ENCODE measurements at places on chromosomes 1 and 21.

DNA sequence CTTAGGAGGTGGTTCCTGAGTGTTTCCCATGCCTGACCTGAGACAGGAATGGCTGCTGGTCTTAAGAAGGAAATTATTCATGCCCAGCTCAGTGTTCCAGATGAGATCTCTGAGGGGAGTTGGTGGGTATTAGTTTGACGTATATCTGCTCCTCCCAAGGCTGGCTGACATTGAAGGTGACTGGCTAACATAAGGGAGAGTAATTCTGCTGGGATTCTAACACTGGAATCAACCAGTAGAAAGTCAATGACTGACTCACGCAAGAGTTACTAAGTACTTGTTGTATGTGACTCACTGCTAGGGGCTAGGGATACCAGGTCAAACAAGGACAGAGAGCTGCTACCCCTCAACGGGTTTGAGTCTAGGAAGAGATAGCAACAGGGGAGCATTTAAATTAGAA, 177.3 kb downstream of the CACNA1E start:
- DNase-seq: no peak

DNA sequence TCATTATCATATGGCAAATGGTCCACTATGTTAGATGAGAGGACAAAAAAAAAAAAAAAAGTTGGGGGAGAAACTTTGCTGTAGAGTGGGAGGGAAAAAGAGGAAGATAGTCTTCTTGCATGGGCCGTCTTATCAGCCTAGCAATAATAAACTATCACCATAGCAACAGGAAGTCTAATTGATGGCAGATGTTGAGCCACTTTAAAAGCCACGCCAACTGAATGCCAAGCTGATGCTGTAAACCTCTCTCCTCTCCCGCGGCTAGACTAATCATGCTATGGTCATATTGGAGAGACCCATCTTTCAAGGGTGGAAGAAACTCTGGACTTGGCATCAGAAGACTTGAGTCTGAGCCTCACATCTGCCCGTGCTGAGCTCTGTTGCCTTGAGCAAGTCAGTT, 122.2 kb upstream of the HOOK1 start:
- no peak for DNase-seq

- no peak for DNase-seq
Observed at GRCh38 chr1:90561911-90562310, 155.2 kb downstream of the BARHL2 start.

DNA sequence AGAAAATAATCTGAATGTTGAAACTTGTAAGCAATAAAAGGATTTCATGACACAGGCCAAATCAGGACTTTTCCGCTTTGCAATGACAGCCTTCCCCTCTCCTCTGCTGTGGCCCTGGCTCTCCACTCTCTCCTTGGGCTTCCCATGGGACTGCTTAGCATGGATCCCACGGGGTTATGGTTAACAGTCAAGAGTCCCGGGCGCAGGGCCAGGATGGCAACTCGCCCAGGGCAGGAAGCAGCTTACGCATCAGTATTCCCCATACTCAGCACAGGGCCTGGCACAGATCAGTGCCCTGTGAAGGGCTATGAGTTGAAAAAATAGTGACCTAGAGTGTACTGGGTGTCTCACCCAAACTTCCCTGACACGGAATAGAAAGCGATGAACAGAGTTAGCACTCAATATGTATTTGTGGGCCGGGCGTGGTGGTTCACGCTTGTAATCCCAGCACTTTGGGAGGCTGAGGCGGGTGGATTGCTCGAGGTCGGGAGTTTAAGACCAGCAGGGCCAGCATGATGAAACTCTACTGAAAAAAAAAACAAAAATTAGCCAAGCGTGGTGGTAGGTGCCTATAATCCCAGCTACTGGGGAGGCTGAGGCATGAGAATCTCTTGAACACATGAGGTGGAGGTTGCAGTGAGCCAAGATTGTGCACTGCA, 29.1 kb upstream of the GRHL3 start:
- peak; percentile 21 for DNase-seq

- no peak for DNase-seq
Observed at GRCh38 chr1:15014516-15014915, 139.0 kb upstream of the TMEM51 start.

GRCh38 chr1:209583408-209583807, at the start of gene CAMK1G:
Gene CAMK1G (plus strand): TSS chr1:209583714. CDS start chr1:209594984, 11,270 bp downstream.
- DNase-seq: peak; percentile 33

DNA sequence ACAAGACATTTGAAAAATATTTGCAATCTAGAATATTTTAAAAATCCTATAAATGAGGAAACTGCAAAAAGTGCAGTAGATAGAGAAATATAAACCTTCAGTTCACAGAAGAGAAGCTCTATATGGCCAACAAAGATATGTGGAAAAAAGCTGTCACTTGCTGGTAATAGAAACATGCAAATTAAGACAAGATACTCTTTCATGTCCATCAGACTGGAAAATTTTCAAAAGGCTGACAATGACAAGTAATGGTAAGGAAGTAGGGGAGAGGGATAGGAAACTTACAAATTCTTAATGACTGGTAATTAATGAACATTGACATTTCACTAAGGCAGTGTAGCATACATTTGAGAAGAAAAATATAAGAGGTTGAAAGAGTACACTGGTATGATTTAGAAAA, 147.9 kb downstream of the MRPL39 start:
- no peak for DNase-seq

DNA sequence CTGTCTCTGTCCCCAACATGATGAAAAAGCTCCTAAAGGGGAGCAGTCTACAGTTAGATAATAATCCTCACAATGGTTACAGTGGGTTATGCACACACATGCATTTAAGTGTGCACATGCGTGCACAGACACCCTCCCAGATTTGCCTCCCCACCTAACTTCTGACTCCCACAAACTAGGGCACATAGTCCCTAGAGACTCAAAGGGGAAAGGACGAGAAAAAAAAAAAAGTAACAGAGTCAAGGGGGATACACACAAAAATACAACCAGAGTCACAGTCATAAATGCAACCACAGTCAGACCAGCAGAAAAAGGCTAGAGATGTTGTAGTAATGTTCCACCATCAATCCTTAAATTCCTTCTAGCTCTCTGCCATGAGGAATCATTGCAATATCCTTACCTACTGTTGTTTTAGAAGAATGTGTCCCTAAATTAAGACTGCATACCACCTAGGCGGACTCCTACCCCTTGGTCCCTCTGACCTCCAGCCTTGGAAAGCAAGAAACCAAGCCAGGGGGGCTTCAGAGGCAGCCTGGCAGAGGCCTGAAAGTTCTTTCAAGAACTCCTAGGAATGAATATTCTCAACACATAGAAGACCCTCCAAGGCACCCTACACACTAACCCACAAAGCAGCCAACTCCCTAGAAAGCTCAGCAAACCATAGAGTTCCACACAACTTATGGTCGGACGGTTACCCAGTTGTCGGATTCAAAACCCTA, 1.3 kb downstream of the CRTC2 start:
- no peak for DNase-seq

Data from nucleus accumbens (tissue), 56 donors.